C1 segment of cervical spinal cord (tissue), 14 donors: ENCODE measurements at places on chromosomes 3 and 15.

GRCh38 chr15:68380456-68380855, 51.5 kb downstream of the ITGA11 start:
- no peak for DNase-seq

GRCh38 chr3:133464573-133464972, 64.7 kb downstream of the BFSP2 start:
- no peak for DNase-seq

- DNase-seq = no peak
Measured at GRCh38 chr15:96701877-96702276, 371.4 kb downstream of the NR2F2 start.

DNA sequence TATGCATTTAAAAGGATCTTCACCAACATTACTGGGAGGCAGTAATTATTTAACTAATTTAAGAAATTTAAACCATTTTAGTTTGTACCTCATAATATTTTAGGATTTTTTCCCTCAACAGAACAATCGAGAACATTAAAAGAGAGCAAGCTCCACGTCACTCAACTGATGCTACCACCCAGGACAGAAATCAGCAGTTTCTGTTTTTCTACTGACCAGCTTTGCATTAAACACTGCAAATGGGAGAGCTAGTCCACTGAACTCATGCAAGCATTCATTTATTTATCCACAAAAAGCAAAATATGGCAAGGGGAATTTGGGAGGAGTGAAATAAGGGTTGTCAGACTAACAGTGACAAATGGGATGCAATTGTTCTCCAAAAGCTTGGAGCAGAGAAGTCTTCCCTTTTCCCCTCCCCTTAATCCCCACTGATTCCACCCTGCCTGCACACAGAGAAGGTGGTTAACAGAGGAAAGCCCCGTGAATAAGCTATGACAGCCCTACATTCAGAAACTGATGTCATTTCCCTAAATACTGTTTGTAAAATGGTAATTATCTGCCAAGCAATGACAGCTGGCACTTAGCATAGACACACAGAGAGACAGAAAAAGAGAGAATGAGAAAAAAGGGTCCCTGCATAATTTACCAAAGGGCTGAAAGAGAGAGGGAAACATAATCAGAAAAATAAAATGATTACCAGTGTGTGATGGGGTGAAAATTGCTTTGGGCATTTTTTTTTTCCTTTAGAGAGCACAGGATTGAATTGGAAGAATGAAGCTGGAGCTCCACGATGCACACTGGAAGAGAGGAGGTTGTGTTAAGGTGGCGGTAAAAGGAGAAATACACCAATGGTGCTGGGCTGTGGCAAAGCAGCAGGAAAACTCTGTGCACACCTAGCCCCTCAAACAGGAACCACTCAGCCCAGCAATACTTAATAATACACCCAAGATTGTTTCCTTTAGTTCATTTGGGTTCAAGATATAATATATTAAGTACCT, 777.4 kb downstream of the TUSC7 start:
- DNase-seq = no peak

GRCh38 chr3:142115867-142116668, 33.3 kb downstream of the TFDP2 start:
- DNase-seq = no peak

DNA sequence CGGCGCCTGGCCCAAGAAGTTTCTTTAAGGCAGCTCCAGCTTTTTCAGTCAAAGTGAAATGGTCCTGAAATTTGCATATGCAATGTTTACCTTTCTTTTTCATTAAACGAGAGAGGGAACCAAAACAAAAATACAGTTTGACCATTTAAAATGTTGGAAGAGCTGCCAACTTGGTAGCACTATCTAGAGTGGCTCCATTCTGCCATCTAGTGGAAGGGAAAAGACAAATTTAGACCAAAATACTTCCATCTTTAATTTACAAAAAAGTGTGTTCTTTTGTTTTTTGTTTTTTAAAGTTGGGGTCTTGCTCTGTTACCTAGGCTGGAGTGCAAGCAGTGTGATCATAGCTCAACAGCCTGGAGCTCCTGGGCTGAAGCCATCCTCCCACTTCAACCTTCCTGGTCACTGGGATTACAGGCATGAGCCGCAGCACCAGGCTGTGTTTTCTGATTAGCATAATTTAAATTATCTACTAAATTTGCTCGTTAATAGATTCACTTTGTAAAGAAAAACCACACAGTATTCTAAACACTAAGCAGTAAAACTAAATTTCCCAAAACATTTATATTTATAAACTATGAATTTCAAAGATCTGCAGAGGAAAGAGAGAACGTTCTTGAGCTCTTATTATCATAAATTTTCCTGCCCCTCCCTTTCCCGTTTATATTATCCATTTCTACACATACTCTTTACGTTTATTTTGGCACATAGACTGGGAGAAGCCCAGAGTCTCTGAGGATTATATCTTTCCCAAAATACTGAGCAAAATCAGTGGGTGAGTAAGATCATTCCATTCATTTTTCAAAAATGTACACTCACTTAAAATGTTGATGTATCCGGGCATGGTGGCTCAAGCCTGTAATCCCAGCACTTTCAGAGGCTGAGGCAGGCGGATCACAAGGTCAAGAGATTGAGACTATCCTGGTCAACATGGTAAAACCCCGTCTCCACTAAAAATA, 15.4 kb upstream of the RFC4 start:
- DNase-seq = no peak

DNA sequence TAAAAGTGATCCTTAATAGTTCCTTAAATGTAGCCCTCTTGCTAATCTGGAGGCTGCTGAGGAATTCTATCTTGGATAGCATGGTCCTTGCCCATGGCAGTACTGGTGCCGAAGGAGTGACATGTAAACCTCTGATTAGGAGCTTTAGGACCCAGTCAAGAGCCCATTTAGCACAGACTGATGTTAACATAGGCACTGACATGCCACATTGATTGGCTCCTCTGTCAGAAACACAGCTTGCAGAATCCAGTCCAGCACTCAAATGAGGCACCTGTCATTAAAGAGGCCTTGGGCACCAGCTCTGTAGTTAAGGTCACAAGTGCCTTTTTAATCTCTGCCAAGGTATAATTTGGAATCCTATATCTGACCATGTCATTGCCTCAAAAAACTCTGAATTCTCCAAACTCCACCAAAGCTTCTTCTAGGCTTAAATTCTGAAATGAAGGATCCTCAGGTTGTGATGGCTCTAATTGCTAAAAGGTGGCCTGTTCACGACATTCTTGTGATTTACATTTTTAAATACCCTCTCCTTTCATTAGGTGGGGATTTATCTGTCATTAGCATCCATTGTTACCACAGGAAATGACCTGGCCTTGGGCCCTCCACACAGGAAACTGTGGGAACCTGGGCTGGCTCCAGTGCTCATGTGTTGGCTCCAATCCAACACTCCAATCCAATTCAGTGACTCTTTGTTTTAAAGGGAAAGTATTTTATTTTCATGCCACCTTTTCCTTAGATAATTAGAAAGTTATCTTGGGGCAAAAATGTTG, 57.3 kb upstream of the RNF7 start:
- DNase-seq = no peak

DNA sequence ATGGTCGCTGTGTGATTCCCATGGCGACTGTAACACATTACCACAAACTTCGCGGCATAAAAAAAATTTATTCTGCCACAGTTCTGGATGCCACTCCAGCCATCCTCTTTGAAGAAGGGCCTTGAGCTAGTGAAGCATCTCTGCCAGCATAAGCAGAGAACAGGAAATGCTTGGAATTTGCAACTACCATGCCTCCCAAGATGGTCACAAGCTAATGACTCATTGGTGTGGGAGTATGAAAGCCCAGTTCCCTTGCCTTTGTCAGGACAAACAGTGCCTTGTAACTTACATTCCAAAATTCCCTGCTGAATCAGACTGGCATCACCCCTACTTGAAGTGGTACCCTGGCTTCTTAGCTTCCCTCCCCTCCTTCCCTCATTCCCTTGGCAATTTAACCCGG, 129.7 kb downstream of the PROS1 start:
- DNase-seq = no peak

DNA sequence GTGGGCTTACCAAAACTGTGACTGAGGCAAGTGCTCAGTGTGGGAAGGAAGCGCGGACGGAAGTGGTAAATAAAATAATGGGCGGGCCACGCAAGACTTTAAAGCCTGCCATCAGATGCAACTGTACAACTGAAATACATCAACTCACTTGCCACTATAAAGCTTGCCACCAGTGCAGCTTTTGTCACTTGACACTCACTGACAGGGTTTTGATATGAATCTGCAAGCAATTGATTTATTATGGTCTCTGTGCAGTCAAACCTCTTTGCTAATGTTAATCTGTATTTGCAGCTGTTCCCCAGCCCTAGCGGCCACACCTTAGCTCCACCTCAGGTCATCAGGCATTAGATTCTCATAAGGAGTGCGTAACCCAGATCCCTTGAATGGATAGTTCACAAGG, 2.3 kb upstream of the GFM1 start:
- DNase-seq = no peak

- DNase-seq = no peak
Measured at GRCh38 chr3:38360345-38360744, 13.8 kb downstream of the XYLB start.

- DNase-seq = no peak
Measured at GRCh38 chr3:128433837-128434165, 32.9 kb downstream of the DNAJB8 start.

- DNase-seq = no peak
Measured at GRCh38 chr15:74790080-74790916, 8.4 kb downstream of the CSK start.

- DNase-seq = no peak
Measured at GRCh38 chr3:172868582-172869200, 118.2 kb downstream of the ECT2 start.

- DNase-seq = no peak
Measured at GRCh38 chr3:46825450-46825849, 37.8 kb downstream of the MYL3 start.

DNA sequence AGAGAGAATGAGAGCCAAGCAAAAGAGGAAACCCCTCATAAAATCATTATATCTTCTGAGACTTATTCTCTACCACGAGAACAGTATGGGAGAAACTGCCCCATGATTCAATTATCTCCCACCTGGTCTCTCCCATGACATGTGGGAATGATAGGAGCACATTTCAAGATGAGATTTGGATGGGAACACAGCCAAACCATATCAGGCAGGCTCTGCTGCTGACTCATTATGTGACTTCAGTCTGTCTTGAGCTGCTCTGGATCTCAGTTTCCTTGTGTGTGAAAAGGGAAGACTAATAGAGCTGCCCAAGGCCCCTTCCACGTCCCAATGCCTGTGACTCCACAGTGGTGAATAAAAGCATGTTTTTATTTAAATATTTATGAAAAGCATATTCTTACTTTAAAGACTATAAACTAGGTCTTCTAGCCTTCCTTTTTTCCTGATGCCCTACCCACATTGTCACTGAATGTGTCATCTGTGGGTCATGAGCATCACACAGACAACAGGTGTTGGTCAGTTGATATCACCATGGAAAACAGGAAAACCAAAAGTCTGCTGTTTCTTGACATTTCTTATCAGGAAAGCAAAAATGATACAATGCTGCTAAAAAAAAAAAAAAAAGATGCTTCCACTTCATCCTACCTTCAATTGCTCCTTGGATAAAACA, 96.0 kb upstream of the PPP2R3A start:
- no peak for DNase-seq

DNA sequence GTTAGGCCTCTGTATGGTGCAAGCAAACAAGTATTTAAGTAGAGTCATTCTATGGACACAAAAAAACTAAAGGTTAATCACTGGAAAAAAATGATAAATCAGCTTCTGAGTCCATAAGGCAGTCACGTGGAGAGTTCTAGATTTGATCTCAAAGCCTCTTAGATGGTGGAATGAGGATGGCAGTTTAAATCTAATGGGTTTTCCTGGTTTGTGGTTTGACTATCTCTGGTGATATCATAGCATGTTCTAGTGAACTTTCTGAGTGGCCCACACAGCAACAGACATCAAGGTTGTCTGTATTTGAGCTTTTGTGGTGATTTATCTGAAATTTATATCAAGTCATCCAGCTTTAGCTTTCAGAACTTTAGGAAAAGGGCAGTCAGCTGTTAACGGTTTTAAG, 52.4 kb downstream of the ILDR1 start:
- no peak for DNase-seq

GRCh38 chr3:174716956-174717505, 142.1 kb upstream of the NAALADL2 start:
- DNase-seq = no peak

- DNase-seq = no peak
Measured at GRCh38 chr3:120678984-120679383, 3.1 kb downstream of the HGD start.

DNA sequence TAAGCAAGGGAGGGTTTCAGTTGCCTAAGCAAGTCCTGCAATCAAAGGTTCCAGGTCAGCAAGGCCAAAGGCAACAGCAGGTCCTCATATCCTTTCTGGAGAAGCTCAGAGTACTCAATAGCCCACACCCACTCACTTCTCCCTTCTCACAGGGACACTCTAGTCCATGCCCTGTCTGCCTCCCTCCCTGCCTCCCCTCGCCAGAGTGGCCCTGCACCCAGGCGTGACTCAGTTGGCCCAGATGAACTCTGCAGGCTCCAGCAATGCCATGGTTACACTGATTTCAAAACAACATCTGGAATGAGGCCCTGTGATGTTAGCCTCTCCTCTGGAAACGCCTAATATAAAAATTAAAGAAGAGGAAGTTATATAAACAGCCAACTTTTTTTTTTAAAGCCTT, 32.9 kb downstream of the IL16 start:
- no peak for DNase-seq

- no peak for DNase-seq
Measured at GRCh38 chr3:117512975-117513374, 803.4 kb downstream of the TUSC7 start.

- no peak for DNase-seq
Measured at GRCh38 chr3:32836601-32837000, 18.8 kb downstream of the TRIM71 start.

- DNase-seq = no peak
Measured at GRCh38 chr15:100034191-100034590, 301.0 kb upstream of the LYSMD4 start.

- no peak for DNase-seq
Measured at GRCh38 chr3:186152889-186153292, 44.0 kb upstream of the ETV5 start.

DNA sequence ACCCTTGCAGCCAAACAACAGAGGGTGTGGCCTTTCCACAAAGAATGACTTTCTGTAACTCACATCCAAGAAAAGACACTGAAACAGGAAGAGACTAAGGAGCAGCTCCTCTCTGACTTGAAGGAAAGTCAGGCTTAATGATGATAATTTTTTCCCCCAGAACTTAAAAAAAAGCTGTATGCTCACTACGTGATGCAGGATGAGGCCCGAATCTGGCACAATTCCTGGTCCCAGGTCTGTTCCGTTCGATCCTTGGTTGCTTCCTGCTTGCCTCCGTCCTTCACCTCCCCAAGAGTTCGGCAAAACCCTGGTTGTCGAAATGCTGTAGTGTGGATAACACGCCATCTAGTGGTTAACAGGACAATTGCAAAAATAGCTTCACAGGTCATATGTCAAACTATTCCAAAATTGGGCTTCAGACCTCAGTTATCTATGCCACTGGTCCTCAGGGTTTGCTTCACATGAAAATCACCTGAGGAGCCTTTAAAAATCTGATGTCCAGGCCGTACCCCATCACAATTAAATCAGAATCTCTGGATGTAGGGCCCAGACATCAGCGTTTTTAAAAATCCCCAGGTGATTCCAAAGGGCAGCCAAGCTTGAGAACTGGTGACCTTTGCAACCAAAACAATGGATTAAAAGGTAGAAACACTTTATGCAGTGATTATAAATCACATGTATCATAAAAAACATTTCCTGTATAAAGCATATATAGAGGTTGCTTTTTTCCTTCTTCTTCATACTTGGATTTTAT, 28.1 kb upstream of the SYNM start:
- peak; percentile 29 for DNase-seq

- no peak for DNase-seq
Measured at GRCh38 chr15:92843326-92843725, 56.8 kb upstream of the CHD2 start.
